ENCODE measurements at places on chromosomes 7 and 10.

- no peak for DNase-seq
Measured at GRCh38 chr7:30634193-30634626, 39.5 kb downstream of the GARS1 start.

GRCh38 chr7:45985902-45986301 lies 64.8 kb upstream of the IGFBP3 start:
- DNase-seq, result no peak

- DNase-seq, result no peak
Measured at GRCh38 chr7:152000191-152000590, 25.3 kb upstream of the GALNT11 start.

- DNase-seq, result no peak
Measured at GRCh38 chr7:5470167-5470532, 46.5 kb upstream of the TNRC18 start.

DNA sequence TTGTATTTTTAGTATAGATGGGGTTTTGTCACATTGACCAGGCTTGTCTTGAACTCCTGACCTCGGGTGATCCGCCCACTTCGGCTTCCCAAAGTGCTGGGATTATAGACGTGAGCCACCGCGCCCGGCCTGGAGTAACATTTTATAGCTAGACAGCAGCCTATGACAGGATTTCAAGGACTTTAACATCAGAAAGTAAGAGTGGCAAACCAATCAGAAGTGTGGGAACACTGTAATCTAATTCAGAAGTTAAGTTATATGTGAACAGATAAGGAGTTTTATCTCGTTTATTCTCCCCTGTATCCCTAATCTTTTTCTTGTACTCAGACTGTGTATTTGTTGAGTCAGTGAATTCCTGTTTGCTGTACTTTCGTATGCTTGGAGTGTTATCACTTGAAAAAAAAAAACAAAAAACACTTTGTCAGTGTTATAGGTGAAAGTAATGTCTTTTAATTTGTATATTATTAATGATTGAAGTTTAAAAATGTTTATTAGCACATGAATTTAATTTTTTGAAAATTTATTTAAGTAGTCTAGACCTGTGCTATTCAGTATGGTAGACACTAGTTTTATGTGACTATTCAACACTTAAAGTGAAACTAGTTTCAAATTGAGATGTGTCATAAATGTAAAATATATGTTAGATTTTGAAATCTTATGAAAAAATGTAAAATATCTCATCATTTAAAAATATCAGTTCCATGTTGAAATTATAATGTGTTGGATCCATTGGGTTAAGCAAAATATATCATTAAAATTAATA lies 38.6 kb downstream of the RSBN1L start:
- no peak for DNase-seq

GRCh38 chr10:1440897-1441296 lies 296.4 kb downstream of the ADARB2 start:
- no peak for DNase-seq
